ENCODE measurements at places on chromosomes 11 and 22.

DNA sequence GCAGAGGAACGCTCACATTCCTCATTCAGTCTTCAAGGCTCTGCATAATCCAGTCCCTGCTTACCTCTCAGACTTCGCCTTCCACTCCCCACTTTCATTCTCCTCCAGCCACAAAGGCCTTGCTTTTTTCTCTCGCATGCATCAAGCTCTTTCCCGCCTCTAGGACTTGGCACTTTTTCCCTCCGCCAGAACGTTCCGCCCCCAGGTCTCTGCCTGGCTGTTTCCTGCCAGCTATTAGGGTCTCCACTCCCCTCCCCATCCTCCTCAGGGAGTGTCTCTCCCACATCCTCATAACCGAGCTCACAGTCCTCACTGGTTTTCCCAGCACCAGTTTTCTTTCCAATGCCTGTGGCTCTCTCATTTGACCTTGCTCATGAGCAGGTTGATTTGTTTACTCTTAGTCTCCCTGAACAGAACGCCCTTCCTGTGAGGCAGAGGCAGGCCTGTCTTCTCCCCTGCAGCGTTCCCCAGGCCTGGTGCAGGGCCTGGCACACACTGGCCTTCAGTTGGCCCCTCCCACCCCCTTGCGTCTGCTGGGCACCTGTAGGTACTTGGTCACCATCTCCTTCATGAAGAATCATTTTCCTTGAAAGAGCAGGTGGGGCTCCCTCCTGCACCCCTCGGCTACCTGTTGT, 75.2 kb downstream of the RTL6 start:
- DNase-seq: no peak

DNA sequence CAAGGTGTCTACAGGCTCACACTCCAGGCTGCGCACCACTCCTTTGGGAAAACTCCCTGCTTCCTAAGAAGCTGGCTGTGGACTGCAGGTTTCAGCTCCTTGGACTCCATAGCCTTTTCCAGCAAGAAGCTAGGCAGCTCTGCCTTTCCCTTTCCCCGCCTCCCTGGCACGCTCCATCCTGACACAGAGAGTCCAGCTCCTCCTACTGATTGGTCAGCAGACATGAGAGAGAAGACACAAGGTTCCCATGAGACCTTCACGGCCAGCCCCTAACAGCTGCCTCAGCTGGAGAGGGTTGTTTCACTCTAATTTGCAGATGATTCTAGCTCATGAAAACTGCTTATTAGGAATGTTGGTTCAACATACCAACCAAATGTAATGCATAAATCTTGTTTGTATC, 27.6 kb downstream of the TENM4 start:
- DNase-seq: no peak

DNA sequence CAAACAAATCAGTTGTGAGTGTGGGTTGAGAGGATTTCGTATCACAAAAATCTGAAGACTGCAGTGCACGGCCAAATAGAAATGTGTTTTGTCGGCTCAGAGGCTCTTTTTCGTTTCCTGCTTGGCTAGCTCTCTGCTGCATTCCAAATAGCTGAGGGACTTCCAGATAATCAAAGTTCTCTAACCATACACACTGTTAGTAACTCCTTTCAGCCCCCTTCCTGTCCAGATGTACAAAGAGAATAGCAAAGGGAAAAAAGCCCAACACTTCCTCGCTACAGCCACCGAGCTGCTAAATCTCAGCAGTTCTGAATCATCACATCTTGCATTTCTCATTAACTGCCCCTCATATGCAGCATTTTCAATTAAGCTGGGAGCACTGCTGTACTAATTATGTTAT, 203.1 kb downstream of the TENM4 start:
- no peak for DNase-seq

DNA sequence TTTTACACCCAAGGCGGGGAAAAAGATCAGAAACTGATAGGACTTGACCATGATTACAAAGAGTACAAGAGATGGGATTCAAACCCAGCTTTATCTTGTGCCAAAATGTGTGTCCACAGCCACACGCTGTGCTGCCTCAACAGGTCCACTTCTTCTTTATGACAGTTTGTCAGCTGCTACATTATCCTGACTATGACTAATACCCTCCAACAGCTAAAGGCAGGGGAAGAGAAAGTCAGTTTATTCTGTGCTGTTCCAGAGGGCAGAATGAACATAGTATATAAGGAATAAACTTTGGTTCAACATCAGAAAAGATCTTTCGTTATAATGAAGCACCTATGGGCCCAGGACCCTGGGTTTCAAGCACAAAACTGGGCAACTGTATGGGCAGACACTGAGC, 668.2 kb upstream of the TENM4 start:
- no peak for DNase-seq

DNA sequence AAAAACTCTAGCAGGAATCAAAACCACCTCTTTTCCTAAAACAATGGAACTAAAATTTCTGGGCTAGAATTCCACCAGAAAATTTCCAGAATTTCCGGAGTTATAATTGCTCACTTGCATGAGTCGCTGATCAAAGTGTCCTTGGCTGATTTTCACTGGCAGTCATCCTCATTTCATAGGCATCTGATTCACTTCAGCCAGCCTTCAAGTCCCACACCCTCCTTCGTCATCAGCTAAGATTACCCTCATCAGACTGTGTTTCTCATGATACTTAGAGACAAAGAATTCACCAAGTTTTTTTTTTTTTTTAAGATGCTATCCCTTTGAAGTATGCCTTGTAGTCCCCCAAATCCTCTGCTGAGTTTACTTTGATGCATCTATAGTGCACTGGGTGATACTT, 71.5 kb upstream of the RAB38 start:
- no peak for DNase-seq

DNA sequence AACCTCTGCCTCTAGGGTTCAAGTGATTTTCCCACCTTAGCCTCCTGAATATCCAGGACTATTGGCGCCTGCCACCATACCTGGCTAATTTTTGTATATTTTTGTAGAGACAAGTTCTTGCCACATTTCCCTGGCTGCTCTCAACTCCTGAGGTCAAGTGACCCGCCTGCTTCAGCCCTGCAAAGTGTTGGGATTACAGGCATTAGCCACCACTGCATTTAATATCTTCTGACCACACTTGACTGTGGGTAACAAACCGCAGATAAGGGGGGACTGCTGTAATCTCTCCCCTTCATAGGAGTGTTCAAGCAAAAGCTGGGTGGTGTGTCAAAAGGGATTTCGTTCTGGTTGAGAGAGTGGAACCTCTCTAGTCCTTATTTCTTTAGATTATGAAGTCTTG, 53.4 kb downstream of the GRAMD1B start:
- DNase-seq: no peak
